ENCODE measurements at places on chromosomes 1 and 21. TPM values are rescaled to one million over a fixed set of nuclear protein-coding genes. Genes with fewer than 3 reads are reported as not detected.

LCE1C gene
- total RNA-seq: not detected

SASS6 gene
- 8.7 TPM for total RNA-seq

ZMYND12 gene
- 0.77 TPM for total RNA-seq

GRIK1 gene
- total RNA-seq: not detected

NR5A2 gene
- total RNA-seq: under 0.01 TPM

CCDC190 gene
- total RNA-seq: not detected

TRIM45 gene
- 3.3 TPM for total RNA-seq

PRAMEF4 gene
- not detected for total RNA-seq

PAQR6 gene
- 2.9 TPM for total RNA-seq

PLEKHA6 gene
- total RNA-seq: 1.1 TPM

ENO1 gene
- total RNA-seq: 1,186 TPM

NEK2 gene
- total RNA-seq: 44.0 TPM

TBX15 gene
- not detected for total RNA-seq

GCSAML gene
- not detected for total RNA-seq
